ENCODE measurements at places on chromosomes 11 and 22.

GRCh38 chr11:62400760-62401159, 18.1 kb upstream of the SCGB1A1 start:
- peak; percentile 84 for DNase-seq

GRCh38 chr22:22371031-22371541, 126.5 kb downstream of the VPREB1 start:
- no peak for DNase-seq

DNA sequence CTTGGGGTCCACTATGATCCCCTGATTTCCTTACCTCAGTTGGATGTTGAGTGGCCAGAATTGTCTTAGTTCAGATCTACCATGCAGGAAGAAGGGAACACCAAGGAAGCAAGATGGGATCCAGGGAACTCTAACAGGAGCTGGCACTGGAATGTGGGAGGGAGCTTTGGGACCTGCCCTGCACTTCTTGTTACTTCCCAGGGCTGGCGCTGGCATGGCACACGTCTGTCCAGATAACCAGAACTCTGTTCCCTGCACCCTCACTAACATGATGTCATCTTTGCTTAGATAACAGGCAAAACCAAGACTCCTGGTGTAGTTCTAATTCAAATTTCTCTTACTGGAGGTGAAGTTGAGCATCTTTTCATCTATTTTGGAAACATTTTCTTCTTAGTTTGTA, 550.0 kb downstream of the MN1 start:
- no peak for DNase-seq

GRCh38 chr11:76683161-76684095, 12.9 kb upstream of the LRRC32 start:
- no peak for DNase-seq

GRCh38 chr11:22416462-22416861, 78.3 kb downstream of the SLC17A6 start:
- DNase-seq, result no peak

All from foreskin fibroblast (primary cell).